ENCODE measurements at places on chromosomes 13 and 19.

GRCh38 chr19:44648631-44649251 lies 5.0 kb downstream of the PVR start:
- DNase-seq: no peak

DNA sequence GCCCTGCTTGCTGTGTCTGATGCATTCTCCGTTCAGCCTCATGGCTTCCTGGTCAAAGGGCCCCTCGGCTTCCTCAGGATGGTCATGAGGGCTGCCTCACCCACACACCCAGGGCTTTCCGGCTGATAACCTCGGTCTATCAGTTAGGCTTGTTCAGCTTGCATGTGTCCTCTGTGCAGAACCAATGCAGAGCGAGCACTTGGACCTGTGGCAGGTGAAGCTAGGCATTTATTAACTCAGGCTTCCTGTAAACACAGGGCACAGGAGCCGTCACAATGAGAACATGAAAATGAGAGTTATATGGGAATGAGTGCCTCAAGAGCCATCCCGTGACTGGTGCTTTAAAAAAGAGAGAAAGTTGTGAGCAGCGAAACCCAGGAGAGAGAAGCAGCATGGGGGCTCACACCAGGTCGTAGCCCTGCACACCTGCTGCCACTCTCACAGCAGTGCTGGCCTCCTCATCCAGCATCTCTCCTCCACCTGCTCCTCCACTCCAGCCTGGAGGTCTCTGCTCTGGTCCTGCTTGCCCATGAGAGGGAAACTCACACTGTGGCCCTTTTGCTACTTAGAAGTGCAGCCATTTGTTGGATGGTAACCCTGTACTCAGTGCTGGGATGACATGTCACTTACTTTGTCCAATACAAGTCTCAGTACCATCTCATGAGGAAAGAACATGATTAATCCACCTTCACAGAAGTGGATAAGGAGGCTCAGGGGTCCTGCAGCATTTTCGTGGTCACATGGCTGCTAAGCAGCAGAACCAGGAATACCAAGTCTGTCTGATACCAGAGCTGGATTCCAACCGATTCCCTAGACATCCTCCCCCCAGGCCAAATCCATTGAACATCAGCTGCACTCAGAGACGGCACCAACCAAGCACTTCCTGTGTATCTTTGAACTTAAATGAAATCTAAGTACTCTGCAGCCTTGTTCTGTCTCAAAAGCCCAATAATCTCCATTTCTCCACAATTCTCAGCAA lies 50.5 kb upstream of the IRS2 start:
- DNase-seq: no peak

GRCh38 chr19:3053218-3053621 lies 9.1 kb downstream of the TLE5 start:
- no peak for DNase-seq

DNA sequence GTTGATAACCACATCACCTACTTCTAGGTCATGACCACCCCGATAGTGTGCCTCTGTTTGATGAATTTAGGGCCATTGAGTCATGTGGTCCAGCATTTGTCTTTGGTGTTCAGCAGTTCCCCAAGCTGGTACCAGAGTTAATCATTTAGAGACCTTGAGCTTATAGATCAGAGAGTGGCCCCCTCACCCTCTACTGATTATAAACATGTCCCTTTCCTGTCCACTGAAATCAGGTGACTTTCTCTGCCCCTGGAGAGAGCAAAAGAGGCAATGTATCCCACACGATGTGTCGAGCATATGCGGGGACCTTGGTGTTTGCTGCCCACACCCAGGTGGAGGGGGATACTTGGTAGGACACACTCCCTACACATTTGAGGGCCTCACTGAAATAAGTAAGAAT lies 46.3 kb downstream of the C13orf42 start:
- no peak for DNase-seq

GRCh38 chr13:97496511-97496910 lies 62.5 kb downstream of the RAP2A start:
- DNase-seq: no peak

GRCh38 chr13:100234524-100235136 lies 145.7 kb downstream of the PCCA start:
- no peak for DNase-seq

DNA sequence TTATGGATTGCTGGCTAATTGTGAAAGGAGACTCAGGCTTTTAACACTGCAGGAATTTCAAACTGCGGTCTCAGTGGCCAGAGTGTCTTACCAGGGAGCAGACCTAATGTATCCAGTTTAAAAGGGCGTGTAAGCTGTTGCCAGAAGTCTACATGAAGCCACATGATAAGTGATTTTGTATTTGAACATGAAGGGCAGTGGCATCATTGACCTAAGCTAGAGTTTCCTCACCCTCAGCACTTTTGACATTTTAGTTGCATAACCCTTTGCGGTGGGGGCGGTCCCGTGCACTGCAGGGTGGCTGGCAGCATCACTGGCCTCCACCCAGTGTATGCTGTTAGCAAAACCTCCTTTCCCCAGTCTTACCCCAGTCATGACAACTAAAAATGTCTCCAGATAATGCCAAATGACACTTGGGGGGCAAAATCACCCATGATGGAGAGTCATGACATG lies 23.7 kb upstream of the GPR18 start:
- no peak for DNase-seq

- no peak for DNase-seq
These were observed 453 bp downstream of the ZNF256 start for GRCh38 chr19:57947088-57947418.

GRCh38 chr19:4206818-4207484 lies 22.4 kb upstream of the EBI3 start:
- no peak for DNase-seq
